Activated CD8-positive, alpha-beta memory T cell treated with anti-CD3 and anti-CD28 coated beads for 1 hour (primary cell): ENCODE measurements at places on chromosomes 12 and 14.
A peak's percentile ranks its signal among the peaks of the same experiment; 100 is the strongest.

DNA sequence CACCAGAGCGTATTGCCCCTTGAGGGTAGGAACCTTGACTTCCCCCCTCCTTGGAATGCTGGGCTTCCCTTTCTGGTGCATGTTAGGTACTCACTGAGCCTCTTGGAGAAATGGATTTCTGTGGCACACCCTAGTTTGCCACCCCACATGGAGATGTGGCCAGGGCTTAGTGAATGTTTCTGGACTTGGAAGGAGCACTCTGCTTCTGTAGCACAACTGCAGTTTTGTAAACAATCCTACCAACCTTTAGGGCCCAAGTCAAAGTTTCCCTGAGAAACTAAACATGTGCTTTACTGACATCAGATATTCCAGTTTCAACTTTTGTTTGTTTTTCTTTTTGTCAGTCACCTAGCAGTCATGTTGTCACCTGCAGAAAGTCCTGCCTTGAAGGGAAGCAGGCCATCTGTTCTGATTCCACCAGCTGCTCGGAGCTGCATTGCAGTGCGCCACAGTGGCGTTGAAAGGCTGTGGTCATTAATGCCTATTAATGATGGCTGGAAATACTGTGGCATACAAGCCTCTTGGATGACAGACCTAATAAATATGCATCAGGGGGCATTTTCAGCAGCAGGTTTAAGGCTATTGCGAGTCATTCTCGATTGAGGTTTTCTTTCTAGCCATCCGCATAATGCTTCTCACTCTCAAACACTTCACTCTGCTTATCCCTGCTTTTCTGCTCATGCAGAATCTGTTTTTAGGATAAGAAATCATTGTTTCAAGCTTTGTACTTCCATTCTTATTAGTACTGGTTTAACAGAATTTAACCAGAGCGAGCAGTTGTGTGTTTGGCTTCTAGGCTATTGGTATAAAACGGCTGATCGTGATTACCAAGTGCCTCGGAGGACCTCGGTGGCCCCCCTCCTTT, 7.8 kb downstream of the PELI2 start:
- DNase-seq = no peak

GRCh38 chr12:112013601-112014402, 576 bp downstream of the ERP29 start:
- peak; percentile 20 for DNase-seq

DNA sequence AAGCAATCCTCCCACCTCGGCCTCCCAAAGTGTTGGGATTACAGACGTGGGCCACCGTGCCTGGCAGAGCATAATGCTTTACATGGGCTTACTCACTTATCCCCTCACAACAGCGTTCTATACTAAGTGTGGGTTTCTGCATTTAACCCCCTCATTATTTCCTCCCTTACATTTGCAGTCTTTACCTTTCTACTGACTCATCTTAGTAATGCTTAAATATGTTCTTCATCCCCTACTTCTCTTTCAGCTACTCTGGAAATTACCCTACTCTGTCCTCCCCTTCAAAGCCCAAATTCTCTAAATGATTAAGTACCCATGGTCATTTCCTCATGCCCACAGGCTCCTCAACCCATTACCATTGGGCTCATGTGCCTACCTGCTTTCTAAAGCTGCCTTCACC, 40.7 kb downstream of the NKX2-1 start:
- DNase-seq = no peak

GRCh38 chr14:60309867-60310552, 61.0 kb downstream of the PPM1A start:
- DNase-seq = no peak

GRCh38 chr12:66242311-66242710, 53.3 kb downstream of the IRAK3 start:
- no peak for DNase-seq

DNA sequence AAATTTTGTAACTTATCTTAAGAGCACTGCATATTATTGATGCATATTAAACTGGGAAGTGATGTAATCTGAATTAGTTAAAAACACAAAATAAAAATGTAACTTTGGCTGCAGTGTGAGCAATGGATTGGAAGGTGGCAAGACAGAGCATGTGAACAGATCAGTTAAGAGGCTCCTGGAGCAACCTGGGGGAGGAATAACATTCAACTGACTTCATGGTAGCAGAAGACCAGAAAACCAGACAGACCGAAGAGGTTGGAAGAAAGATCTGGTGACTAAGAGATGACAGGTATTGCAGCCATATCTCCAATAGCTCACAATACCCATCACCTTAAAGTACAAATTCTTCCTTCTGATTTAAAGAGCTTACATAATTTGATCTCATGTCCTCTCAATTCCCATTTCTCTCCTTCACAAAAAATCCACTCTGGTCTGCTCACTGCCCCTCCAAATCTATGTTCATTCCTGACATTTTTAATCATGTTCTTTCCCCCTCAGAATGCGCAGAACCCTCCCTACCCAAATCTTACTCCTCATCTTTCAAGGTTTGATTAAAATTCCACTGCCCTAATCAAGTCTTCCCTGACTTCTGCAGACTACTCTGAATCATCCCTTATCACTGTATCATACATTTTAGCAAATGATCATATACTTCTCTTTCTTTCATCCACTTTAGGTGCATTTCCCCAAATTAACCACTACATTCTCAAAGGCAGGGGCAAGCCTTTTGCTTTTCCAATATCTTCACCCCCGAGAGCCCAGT, 51.5 kb downstream of the DUSP16 start:
- no peak for DNase-seq

- no peak for DNase-seq
These were observed 79.7 kb downstream of the KICS2 start for GRCh38 chr12:64142382-64142781.

GRCh38 chr14:75876530-75876929, 105.3 kb downstream of the TGFB3 start:
- DNase-seq = no peak

DNA sequence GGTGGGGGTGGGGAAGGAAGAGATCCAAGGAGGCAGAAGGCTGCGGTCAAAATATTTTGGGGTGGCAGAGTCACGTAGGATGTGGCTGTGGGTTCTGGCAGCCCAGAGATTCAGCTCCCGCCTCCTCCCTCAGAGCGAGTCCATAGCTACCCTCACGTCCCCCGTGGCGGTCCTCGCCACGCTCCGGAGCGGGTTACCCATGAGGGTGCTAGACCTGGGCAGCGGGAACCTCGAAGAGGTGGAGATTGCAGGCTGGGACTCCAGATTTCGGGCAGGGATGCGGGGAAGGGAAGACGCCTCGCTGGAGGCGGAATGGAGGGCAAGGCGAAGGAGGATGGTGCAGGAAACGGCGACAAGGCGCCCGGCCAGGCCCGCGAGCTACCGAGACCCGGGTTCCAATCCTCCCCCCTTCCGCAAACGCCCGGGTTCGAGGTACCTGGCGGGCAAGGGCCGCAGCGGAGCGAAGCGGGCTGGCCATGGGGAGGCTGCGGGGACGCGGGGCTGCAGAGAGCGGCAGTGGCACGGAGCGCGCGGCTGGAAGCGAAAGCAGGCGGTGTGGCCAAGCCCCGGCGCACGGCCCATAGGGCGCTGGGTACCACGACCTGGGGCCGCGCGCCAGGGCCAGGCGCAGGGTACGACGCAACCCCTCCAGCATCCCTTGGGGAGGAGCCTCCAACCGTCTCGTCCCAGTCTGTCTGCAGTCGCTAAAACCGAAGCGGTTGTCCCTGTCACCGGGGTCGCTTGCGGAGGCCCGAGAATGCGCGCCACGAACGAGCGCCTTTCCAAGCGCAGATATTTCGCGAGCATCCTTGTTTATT, 46.2 kb downstream of the BCAT1 start:
- no peak for DNase-seq

DNA sequence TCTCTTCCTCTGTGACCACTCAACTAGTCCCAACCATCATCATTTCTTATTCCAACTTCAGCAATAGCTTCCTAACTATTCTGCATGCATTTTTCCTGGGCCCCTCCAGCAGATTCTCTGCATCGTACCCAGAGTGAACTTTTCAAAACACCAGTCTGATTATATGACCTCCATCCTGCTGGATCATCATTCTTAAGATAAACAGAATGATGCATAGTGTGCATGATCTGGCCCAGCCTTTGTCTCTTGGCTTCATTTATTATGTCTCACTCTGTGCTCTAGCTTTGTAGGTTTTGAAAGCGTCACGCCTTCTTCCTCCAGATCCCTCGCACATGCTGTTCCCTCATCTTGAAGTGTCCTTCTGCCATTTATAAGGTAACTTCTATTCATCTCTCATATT, 46.3 kb upstream of the SLC38A4 start:
- no peak for DNase-seq
